ENCODE measurements at places on chromosomes 3 and 15. TPM values are rescaled to one million over a fixed set of nuclear protein-coding genes. Genes with fewer than 3 reads are reported as not detected.

The PSTPIP1 gene
- total RNA-seq, result 81.5 TPM

The GCHFR gene
- 14.2 TPM for total RNA-seq

The HTR3E gene
- not detected for total RNA-seq

The TRPM1 gene
- not detected for total RNA-seq

- H3K27me3 ChIP-seq, result no peaks in the 10 kb centered on the region
- peaks cover 5% of the 10 kb centered on the region for H3K4me1 ChIP-seq
- DNase-seq, result no peak
- peaks cover 5% of the 10 kb centered on the region for H3K36me3 ChIP-seq
- H3K4me3 ChIP-seq, result no peak overlapping the region
These were observed 41.0 kb upstream of the B3GNT5 start for GRCh38 chr3:183212096-183212495.

DNA sequence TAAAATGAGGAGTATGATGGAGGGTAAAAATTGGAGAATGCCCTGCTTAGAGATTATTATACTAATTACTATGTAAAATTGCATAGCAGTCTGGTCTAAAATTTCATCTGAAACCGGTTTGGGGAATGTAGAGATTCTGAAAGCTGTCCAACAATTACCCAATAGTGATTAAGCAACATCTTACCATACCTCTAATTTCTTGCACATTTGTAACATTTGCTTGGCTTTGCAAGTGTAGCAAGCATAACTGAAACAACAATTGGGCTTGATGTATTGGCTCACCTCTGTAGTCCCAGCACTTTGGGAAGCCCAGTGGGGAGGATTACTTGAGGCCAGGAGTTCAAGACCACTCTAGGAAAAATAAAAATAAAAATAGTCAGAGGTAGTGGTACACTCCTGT is 17.4 kb downstream of the AADACL2 start:
- no peak overlapping the region for H3K4me3 ChIP-seq
- H3K4me1 ChIP-seq, result no peaks in the 10 kb centered on the region
- H3K36me3 ChIP-seq, result no peaks in the 10 kb centered on the region

DNA sequence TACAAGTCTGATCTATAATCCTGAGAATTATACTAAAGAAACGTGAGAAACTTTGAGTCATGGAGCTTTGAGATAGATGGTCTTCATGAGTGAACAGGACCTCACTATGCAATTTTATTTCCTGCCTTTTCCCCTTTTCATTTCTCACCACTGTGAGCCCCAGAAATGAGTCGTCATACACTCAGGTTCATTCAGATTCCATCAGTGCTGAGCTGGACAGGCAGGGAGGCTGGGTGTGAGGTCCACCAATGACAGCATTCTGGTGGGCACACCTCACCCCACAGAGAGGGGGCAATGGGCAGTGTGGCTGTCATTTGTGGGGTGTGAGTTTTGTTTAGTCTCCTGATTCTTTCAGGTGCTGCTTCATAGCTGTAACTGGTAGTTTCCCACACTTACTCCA is 16.9 kb downstream of the TIGIT start:
- no peaks in the 10 kb centered on the region for H3K27me3 ChIP-seq
- DNase-seq, result no peak
- no peak overlapping the region for H3K4me3 ChIP-seq
- peaks cover 9% of the 10 kb centered on the region for H3K4me1 ChIP-seq

Measured in spleen (tissue), 13 donors.